Adrenal gland (tissue), 19 donors: ENCODE measurements at places on chromosomes 4 and X. TPM values are rescaled to one million over a fixed set of nuclear protein-coding genes. Genes with fewer than 3 reads are reported as not detected.

Gene STOX2
- total RNA-seq, result 5.6 TPM

Gene POLN
- total RNA-seq, result 5.7 TPM

Gene FAM184B
- 0.17 TPM for total RNA-seq

Gene PF4V1
- not detected for total RNA-seq

Gene PAGE2B
- total RNA-seq, result not detected

Gene TEX13A
- total RNA-seq, result not detected
